ENCODE measurements at places on chromosomes 3 and 15.

DNA sequence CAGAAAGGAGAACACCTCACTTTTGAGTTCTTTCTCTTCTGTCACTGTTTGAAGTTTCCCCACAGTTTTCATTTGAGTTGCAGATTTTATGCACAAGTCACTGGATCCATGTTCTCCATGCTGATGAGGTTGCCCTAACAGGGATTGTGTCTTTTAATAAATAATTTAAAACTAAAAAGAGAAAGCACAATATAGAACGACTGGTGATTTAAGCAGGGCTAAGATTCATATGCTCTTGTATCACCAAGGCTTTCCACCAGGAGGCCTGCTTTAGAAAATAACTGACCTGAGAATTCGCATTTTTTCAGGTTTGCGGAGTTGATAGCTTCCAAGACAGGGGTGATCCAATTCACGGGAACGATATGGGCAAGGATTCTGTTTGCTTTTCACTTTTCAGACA lies 252.0 kb upstream of the VEPH1 start:
- DNase-seq = no peak

DNA sequence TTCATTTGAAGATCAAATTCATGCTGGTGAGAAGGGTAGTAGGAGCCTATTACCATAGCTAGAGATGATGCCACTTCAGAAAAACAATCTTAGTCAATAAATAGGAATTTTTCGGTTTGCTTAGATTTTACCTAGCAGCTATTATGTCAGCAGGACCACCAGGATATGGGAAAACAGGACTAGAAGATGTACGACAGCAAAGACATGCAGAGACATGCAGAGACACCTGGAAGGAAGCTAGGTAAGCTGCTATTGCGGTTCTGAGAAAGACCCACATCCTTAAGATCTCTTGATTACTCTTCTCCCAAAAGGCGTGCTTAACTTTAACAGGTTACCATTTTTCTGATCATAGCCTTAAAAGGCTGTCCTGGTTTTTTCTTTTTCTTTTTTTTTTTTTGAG lies 64.8 kb upstream of the THSD4 start:
- DNase-seq = no peak

- DNase-seq = no peak
Measured at GRCh38 chr15:81531109-81531592, 157.1 kb upstream of the TMC3 start.

GRCh38 chr3:134929976-134930375 lies 134.9 kb downstream of the EPHB1 start:
- DNase-seq = no peak

GRCh38 chr15:76199106-76200082 lies 111.9 kb downstream of the ETFA start:
- DNase-seq = no peak

GRCh38 chr3:106862067-106862466 lies 515.2 kb upstream of the CCDC54 start:
- no peak for DNase-seq

DNA sequence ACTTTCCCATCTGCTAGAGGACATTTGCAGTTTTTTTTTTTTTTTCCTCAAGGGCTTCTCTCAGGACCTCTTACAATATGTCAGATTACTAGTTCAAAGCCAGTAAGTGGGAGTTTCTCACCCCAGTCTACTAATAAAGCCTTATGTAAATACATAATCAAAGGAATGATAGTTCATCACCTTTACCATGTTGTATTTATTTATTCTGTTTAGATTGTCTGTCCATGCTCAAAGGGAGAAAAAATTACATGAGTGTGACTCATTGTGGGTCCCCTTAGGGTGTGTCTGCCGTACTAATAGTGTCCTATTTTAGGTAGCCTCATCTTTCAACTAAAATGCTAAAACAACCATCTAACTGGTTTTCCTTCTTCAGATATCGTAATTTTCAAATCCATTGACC lies 917.6 kb downstream of the EPHA3 start:
- no peak for DNase-seq

- DNase-seq = no peak
Measured at GRCh38 chr3:112092496-112093179, 6.4 kb downstream of the C3orf52 start.

DNA sequence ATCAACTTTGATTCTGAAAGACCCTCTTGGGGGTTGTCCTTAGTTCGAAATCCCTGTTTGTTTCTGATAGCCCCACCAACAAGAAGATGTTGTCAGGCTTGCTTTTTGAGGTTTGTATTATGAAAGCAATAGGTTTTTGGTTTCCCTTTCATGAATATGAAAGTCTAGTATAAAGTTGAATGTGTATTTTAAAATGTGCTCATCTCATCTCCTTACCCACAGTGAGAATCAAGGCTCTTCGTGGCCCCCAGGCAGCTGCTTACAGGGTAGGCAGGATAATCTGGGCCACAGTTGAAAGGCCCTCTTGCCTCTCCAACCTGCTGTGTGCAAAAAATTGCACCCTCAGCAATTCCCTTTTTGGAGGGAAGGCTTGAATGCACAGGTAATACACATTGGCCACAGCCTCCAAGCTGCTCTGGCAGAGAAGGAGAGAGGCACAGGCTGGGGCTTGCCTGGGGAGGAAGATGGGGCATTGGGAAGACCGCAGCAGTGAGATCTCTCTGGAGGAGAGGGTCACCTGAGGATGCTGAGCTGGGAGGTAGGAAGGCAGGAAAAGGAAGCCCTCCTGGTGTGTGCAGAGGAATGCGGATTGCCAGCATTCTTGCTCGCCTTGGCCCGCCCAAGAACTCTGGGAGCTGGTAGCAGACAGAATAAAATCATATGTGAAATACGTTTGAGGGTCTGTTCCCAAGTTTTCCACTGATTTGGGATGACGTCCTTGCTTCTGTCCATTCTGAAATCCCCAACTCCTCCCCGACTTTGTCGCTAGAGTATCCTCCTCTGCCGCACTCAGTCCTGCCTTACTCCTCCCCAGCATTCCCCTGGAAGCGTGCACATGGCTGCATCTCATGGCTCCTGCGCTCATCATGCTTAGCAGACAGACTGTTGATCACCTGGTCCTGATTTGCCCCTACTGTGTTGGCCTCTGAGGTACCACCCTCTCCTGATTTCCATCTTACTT lies 196.4 kb downstream of the RPLP1 start:
- no peak for DNase-seq

DNA sequence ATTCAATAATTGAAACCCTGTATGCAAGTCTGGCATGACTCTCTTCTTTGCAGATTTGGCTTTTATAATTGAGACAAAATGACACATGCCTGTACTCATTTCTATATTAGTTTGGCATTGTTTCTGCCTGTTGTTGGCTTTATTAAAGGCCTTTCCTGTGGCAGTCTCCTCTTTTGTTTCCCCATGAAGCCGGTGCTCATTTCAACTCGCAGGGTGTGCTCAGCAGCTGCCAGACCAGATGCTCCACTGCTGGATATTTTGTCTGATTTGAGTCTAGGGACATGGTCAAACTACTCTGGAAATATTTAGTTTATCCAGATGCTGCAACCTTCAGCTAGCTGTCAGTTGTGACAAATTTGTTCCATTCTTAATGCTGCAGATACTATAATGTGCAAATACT lies 445.3 kb downstream of the NAALADL2 start:
- DNase-seq = no peak

DNA sequence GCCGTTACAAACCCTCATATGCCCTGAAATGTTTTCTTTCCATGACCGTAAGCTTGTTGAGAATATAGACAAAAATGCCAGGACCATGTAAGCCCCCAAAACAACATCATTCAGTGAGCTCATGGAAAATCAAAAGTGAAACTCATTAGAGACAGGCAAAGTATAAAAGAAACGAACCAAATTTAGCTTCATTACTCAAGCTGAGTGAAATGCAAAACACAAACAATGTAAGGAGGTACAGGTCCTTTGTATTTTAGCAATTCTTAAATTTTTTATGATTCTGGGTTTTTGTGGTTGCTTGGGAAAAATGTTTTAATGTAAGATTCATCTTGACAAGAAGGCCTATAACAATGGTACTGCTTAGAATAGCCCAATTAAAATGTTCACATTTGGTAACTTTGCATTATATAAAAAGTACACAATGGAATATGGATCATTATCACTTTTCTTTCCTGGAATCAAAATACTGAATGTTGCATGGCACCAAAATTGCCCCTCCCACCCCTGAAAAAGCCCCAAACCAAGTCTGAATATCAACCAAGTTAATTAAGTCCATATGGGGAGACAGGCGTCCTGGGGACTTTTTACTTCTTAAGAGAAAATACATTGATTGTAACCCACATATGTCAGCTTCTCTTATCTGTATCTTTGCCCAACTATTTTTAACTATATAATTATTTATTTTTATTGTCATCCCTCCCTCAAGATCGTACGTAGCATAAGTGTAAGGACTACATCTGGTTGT lies 247.7 kb upstream of the CDIN1 start:
- no peak for DNase-seq

Measured in activated effector memory CD4-positive, alpha-beta T cell treated with Interleukin-2 at 50 U/mL for 16 hours (primary cell).